ENCODE measurements at places on chromosomes 6 and 20.

DNA sequence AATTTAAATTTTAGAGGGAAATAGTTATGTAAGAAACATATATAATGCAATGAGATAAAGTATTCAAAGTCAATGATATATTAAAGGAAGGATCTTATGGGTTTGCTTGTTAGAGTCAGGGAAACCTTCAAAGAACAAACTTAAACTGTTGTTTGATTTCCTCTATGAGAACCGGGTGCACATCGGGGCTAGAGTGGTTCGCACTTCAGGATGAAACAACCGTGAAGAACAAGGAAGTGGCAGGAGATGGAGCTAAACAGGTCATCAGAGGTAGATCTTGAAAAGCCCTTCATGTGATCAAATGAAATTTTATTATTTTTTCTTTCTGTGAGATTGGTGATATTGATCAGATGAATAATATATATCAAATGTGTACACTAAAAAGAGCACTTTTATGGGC, 951.9 kb upstream of the FLRT3 start:
- DNase-seq = no peak

DNA sequence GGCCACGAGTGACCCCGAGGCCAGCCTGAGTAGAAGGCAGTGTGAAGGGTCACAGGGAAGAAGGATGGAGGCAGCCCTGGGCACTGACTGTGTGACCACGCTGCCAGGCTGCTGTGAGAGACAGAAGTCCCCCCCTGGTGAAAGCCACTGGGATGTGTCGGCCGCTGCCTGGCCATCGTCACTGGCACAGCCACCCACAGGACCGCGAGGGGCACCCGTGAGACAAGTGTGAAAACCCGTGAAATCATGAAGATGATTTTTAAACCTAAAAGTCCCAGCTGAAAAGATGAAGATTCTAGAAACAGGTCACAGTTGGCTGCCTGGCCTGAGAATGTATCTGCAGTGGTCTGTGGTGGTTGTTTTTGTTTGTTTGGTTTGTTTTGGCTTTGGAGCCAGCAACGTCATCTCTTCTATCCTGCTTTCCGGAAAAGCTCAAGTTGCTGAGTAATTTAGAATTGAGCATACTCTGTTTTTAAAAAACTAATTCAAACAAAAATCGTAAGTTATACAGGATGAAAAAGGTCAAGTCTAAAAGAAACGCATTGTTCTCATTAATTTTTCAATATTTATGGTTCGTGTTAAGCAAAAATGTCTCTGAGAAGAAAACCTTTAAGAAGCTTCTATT, 94.7 kb downstream of the HUS1B start:
- no peak for DNase-seq

DNA sequence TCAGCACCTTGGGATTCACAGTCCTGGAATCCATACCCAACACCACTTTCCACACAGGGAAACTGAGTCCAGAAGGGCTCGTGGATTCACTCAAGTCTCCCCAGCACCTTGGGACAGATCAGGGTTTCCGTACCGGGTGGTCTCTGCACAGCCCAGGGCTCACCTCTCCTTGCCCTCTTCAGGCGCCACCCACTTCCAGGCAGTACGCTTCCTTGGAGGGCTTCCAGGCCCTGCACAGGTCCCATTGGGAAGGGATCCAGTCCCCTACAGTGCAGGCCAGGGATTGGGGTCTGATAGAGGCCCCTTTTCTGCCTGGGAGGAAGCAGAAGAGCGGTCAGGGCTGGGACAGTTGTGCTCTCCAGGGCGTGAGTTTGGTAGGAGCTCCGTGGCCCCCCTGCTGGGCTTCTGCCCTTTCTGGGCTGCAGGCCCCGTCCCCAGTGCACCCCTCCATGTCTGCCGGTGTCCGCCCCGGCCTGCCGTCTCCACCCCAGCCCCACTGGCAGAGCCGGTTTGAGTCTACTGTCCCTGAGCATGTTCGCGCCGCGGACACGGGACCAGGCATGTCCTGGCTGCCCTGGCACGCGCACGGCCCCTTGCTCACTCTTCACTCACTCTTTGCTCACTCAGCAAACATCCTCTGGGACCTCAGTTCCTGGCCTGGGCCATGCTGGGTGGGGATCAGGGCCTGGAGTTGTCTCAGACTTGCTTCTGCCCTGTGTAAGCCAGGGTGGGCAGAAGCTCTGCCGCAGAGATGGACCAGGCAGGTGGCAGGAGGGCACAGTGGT, 12.6 kb downstream of the SRC start:
- DNase-seq = no peak

DNA sequence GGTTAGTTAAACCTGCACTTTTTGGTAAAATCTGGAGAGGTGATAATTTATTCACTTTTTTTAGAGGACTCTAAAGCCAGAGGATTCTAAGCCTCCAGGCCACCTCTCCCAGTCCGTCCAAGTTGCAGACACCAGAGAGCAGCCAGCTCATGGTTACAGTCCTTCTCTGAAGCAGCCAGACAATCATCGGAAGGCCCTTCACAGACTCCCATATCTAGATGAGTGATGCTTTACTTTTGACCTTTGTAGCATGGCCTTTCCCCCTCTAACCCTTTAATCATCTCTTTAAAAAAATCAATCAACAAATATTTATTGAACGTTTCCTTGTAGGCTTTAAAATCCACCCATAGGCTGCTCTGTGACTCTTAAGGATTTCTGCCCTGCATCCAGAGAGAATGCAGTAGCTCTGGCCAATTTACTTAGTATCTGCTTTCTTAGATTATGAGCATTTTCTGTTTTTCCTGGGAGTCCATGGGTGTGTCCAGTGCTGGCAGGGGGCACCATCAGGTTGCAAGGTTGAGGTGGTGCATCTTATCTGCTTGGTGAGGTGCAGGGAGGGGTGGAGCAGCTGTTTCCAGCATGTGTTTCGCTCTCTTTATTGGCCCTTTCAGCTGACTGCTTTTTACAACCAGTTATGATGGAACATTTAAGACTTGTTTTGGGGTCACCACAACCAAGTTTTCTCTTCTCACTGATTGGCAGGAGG, 58.6 kb downstream of the JARID2 start:
- DNase-seq = no peak

Data from AG04450 (cell line).